ENCODE measurements at places on chromosomes 1 and 21.

- H3K36me3 ChIP-seq, result no peaks in the 10 kb centered on the region
- no peak overlapping the region for H3K27ac ChIP-seq
- H3K4me1 ChIP-seq, result peaks cover 18% of the 10 kb centered on the region
- H3K27me3 ChIP-seq, result peaks cover 18% of the 10 kb centered on the region
Measured at GRCh38 chr1:6350416-6351088, 43.0 kb downstream of the ACOT7 start.

- H3K36me3 ChIP-seq, result peaks cover 9% of the 10 kb centered on the region
- peaks cover 16% of the 10 kb centered on the region for H3K27me3 ChIP-seq
- H3K27ac ChIP-seq, result peak overlapping the region; percentile 25
- peaks cover 57% of the 10 kb centered on the region for H3K4me1 ChIP-seq
- DNase-seq, result peak; percentile 46
Measured at GRCh38 chr1:167708940-167709389, 12.8 kb upstream of the MPZL1 start.

GRCh38 chr1:86846164-86846647 lies 67.7 kb downstream of the SELENOF start:
- H3K4me3 ChIP-seq, result no peak overlapping the region
- H3K27ac ChIP-seq, result no peak overlapping the region
- H3K27me3 ChIP-seq, result peaks cover 2% of the 10 kb centered on the region
- no peaks in the 10 kb centered on the region for H3K4me1 ChIP-seq
- DNase-seq, result no peak

- H3K36me3 ChIP-seq, result no peaks in the 10 kb centered on the region
- H3K27me3 ChIP-seq, result peaks cover 2% of the 10 kb centered on the region
- H3K27ac ChIP-seq, result no peak overlapping the region
- no peaks in the 10 kb centered on the region for H3K4me1 ChIP-seq
- no peak for DNase-seq
Measured at GRCh38 chr1:87942165-87942564, 613.5 kb downstream of the LMO4 start.

DNA sequence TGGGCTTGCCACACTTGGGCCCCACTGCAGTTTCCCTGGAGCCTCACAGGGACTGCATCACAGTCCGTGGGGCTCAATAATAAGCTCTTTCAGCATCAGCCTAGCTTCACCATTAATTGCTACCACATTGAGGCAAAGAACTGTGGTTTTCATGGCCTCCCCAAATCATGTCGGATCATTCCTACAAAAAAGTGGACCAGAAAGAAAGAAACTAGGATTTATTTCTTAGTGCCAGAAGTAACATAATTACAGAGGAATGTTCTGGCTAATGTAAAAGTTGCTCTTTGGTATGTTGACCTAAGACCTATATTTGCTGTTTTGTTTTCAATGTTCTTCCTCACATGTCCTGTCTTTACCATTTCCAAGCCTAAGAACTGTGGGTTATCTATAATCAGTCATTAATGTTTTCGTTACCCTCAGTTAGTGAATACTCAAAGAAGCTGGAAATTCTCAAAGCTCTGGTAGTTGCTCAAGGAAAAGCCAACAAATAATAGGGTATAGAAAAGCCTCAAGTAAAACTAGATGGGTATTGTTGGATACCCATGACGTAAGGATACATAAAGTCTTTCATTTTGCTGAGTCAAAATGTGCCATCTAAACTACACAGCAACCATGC lies 173.9 kb downstream of the LTN1 start:
- peaks cover 3% of the 10 kb centered on the region for H3K4me1 ChIP-seq

DNA sequence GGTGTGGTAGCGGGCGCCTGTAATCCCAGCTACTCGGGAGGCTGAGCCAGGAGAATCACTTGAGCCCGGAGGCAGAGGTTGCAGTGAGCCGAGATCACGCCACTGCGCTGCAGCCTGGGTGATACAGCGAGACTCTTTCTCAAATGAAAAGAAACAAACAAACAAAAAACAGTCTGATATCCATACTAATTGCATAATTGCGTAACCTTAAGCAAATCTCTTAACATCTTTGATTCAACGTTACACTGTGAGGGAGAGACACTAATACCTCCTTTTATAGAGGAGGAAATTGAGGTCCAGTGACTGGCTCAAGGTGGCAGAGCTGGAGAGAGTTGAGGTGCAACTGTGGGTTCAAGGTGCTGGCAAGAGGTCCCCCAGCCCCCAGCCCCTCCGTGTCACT lies 12.6 kb upstream of the COX20 start:
- no peaks in the 10 kb centered on the region for H3K36me3 ChIP-seq
- DNase-seq, result no peak
- H3K27ac ChIP-seq, result no peak overlapping the region
- H3K4me3 ChIP-seq, result no peak overlapping the region
- H3K4me1 ChIP-seq, result no peaks in the 10 kb centered on the region

DNA sequence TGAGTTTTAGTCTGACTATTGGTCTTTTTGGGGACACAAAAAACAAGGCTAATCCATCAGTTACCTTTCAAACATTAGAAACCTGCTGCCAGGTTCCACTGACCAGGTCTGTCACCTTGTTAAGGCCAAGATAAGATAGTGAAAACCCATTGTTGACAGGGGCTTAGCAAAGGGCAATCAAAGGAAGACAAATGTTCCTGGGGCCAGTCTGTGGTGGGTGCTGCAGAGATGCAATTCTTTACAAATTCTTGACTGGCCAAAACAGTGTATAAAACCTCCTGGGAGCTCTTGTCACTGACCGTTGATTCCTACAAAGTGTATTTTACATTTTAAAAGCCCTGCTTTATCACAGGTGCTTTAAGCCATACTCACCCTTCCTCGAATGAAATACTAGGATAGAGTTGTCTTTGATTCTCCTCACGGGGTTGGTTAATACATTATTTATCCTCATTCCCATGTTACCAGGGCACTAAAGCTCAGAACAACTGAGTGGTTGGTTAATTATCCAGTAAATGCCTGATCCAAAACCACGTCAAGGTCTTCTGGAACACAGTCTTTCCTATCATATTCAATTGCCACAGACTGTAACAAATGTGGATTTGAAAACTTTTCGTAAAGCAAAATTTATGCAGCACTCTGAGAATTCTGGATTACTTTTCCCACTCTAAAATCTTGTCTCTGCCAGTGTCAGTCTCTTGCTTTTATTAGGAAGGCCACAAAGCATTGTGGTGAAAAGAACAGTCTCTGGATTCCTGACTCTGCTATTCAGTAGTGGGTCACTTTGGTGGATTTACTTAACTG lies 77.2 kb downstream of the NRIP1 start:
- no peak overlapping the region for H3K27ac ChIP-seq
- peaks cover 1% of the 10 kb centered on the region for H3K27me3 ChIP-seq
- H3K4me3 ChIP-seq, result no peak overlapping the region
- no peak for DNase-seq

GRCh38 chr1:167713330-167714081 lies 8.3 kb upstream of the MPZL1 start:
- peaks cover 17% of the 10 kb centered on the region for H3K36me3 ChIP-seq
- H3K4me3 ChIP-seq, result peak overlapping the region; percentile 86
- peaks cover 52% of the 10 kb centered on the region for H3K4me1 ChIP-seq
- H3K27ac ChIP-seq, result peak overlapping the region; percentile 24
- DNase-seq, result peak; percentile 33

DNA sequence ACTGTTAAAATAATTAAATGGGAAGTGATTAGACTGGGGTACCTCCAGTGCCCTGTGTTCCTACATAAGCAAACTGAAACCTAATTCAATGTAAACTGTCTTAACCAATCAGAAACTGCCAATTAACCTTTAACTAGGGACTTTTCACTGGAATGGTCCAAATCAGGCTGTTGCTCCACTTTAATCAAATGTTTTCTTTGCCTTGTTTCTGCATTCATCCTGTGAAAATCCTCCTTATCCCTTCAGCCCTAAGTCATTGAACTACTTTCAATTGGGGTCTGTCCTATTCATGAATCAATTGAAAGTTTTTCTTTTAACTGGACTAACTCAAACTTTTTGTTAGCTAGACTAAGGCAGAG lies 5.1 kb upstream of the FUBP1 start:
- H3K27ac ChIP-seq, result no peak overlapping the region
- DNase-seq, result no peak
- no peak overlapping the region for H3K4me3 ChIP-seq
- H3K4me1 ChIP-seq, result peaks cover 22% of the 10 kb centered on the region
- H3K27me3 ChIP-seq, result peaks cover 4% of the 10 kb centered on the region

GRCh38 chr1:226233293-226233692 lies 9.8 kb downstream of the MIXL1 start:
- peaks cover 13% of the 10 kb centered on the region for H3K4me1 ChIP-seq
- no peak overlapping the region for H3K4me3 ChIP-seq
- no peak for DNase-seq
- H3K27me3 ChIP-seq, result peaks cover 3% of the 10 kb centered on the region
- H3K27ac ChIP-seq, result no peak overlapping the region
